ENCODE measurements at places on chromosomes 2 and 18. TPM values are rescaled to one million over a fixed set of nuclear protein-coding genes. Genes with fewer than 3 reads are reported as not detected.

SAG gene
- not detected for total RNA-seq

ADRA2B gene
- 0.34 TPM for total RNA-seq

ANKRD29 gene
- total RNA-seq: 51.9 TPM

DNA sequence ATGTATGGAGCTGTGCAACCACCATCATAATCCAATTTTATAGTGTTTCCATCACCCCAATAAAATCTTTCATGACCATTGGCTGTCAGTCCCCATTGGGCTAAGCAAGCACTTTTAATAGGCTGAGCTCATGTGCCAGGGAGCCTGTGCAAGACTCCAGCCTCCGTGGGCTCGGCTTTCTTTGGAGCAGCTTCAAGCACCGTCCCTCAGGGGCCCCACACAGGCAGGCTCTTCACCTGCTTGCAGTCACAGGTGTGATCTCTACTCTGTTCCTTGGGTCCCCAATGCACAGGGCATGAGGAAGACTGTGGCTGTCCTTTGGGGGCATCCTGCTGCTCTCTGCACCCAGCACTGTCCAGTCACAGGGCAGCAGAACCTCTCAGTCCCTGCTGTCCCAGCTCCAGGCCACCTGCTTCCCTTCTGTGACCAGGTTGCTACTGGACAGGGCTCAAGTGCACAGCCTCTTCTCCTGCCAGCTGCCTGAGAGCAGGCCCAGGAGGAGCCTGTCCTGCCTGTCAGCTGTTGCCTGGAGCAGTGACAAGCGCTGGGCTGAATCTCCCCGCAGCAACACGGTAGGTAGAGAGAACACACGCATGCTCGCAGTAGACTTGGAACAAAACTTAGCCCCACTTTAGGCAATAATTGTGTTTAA, 40.7 kb upstream of the TMEM131 start:
- no peak for DNase-seq

DNA sequence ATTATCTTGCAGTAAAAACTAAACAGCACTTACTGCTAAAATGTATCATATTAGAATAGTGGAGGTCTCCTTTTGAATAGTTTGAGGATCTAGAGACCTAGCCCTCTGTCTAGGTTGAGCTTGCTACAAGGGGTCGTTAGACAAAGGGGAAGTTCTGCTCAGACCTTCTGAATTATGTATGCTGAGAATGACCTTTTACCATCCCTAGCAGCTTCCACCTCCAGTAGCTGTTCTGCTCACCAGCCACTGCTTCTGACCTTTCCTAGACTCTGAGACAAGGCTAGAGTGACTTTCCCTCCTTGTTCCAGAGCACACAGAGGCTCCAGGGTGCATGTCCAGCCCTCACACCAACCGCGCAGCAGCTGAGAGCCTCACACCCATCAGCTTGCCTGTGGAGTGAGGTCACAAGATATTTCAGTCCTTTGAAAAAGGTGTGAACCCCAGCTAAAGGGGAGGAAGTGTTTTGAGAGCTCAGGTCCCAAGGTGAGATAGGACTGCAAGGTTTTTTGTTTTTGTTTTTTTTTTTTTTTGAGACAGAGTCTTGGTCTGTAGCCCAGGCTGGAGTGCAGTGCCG, 289.3 kb upstream of the TNP1 start:
- DNase-seq: no peak

DNA sequence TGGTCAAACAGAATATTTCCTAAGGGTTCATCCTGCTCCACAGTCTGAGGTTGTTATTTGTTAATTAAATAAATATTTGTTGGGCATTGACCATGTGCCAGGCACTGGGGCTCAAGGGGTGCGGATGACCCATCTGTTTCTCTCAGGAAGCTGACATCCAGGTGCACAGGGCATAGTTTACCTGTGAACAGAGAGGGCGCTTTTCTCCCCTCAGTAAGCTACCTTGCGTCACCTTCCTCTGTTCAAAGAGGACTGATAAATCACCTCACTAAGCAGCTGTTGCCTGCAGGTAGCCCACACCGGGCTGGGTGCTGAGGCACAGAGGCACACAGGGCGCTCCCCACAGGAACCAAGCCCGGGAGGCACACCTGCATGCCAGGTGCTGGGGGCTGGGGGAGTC, 41.6 kb downstream of the SH3RF3 start:
- DNase-seq: no peak

- DNase-seq: no peak
These were observed 8.1 kb upstream of the MTERF4 start for GRCh38 chr2:241110089-241110606.

Measured in left lung (tissue), 14 donors.